ENCODE measurements at places on chromosomes 4 and X.

DNA sequence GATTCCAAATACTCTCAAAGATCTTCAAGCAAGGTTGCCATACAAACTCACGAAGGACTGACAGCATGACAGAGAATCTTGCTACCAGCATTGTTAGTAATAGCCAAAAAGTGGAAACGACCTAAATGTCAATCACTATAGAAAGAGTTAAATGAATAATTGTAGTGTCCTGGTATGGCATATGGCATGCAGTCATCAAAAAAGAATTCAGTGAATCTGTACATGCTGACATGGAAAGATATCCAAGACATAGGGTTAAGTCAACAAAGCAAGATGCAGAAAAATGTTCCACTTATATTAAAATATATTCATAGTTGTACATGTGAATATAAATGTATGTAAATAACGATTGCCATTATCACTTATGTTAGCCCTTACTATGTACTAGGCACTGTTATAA lies 37.6 kb downstream of the SRPX2 start:
- no peak for DNase-seq

GRCh38 chrX:105297041-105297440 lies 76.5 kb upstream of the TEX13A start:
- no peak for DNase-seq

DNA sequence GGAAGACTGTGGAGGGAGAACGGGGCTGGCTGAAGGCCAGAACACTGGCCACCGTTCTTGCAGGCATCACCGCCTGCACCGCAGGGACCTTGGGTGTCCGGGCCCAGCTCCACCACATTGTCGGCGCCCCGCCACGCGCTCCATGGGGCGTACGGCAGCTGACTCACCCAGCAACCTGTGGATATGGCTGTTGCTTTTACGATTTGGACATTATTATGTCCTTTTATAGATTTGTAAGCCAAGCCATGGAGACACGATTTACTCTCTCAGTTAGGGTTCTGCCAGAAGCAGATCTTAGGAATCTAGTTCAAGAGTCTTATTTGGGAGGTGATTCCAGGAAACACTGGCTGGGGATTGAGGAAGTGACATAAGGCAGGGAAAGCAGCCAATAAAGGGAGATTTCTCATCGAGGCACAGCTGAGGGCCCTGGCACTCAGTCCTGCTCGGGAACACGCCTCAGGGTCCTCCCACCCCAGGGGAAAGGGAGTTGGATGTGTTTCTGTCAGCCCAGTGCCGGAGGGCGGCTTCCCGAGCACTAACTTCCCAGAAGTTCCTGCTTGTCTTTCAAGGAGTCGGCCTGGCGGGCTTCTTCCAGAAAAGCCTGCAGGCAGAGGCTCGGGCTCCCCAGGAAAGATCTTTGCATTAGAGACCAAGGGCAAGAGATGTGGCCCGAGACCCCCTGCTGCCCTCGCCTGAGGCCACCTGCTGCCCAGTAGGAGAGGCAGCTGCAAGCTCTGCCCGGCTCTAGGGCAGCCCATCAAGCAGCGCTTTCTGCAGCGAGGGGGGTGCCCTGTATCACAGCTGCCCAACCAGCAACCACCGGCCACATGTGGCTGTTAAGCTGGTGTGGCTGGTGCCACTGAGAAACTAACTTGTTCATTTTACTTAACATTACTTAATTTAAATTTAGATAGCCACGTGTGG lies 52.9 kb downstream of the CRMP1 start:
- DNase-seq: no peak

DNA sequence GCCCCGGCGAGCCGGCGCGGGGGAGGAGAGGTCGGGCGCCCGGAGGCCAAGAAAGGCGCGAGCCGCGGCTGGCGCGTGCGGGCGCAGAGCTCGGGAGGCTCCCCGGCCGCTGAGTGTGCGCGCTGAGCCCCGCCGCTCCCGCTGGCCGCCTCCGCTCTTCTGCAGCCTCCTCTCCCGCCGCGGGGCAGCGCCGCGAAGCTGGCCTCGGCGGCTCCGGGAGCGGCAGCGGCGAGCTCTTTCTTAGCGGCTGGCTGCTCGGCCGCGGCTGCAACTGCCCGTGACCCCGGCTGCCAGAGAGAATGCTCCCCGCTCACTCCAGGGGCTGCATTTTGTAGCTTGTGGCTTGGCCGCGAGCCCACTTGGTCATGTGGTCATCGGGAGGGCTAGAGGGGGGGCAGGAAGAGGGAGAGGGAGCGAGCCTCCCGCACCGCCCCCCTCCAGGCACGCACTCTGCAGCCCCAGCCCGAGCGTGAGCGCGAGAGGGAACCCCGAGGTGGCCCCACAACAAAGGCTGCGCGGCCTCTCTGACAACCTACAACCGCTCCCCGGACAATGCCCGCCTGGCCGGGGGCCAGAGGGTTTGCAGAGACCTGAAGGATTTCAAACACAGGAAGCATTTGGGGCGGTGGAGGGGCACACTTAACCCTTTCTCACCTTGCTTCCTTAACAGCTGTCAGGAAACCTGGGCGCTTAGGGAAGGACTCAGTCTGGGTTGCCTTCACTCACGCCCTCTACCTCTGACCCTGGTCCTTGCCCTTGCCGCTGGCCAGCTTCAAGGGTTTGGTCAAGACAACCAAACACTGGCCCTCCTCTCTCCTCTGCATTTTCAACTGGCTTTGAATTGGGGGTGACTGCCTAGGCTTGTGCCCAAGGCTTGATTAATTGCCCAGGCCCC lies at the start of gene APLN:
APLN (minus strand) TSS at position 305 of the 895 bp plus-strand sequence. CDS start 326 bp downstream, outside the sequence.
- DNase-seq: no peak

- peak; percentile 22 for DNase-seq
These were observed 258.2 kb downstream of the PPP1R2C start for GRCh38 chrX:42519666-42520231.

GRCh38 chrX:129403974-129404669 lies 119.2 kb downstream of the SMARCA1 start:
- DNase-seq: no peak

DNA sequence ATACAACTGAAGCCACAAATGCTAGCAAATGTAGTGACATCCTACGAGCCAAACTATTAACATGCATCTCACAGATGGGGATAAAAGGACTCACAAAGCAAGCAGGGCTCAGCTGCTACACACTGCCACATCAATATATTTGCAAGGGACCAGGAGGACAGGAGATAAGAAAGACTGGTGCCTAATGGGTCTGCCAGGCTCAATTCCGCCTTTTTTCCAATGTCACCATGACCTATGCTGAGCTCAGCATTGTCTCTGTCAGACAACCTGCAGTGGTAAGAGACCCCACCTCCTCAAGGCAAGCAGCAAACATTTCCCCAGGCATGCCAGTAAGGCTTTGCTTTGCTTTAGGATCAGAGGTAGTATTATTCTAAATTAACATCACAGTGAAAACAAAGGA lies 435 bp downstream of the DCX start:
- DNase-seq: no peak

DNA sequence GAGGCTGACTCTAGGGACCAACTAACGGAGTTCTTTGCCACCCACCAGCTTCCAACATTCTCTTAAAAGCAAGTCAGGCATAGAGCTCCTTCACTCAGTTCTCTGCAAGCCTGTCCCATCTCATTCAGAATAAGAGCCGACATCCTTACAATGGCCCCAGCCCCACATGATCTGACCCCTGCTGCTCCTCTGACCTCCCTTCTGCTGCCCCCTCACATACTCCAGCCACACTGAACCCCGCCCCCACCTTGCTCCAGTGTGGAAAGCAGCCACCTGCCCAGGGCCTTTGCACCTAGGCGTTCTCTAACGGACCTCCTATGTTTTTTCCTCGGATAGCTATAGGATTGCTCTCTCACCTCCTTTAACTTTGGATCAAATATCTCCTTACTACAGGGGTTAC lies 143.2 kb upstream of the ETNPPL start:
- no peak for DNase-seq

- no peak for DNase-seq
These were observed 14.6 kb downstream of the SMIM20 start for GRCh38 chr4:25928379-25929297.

DNA sequence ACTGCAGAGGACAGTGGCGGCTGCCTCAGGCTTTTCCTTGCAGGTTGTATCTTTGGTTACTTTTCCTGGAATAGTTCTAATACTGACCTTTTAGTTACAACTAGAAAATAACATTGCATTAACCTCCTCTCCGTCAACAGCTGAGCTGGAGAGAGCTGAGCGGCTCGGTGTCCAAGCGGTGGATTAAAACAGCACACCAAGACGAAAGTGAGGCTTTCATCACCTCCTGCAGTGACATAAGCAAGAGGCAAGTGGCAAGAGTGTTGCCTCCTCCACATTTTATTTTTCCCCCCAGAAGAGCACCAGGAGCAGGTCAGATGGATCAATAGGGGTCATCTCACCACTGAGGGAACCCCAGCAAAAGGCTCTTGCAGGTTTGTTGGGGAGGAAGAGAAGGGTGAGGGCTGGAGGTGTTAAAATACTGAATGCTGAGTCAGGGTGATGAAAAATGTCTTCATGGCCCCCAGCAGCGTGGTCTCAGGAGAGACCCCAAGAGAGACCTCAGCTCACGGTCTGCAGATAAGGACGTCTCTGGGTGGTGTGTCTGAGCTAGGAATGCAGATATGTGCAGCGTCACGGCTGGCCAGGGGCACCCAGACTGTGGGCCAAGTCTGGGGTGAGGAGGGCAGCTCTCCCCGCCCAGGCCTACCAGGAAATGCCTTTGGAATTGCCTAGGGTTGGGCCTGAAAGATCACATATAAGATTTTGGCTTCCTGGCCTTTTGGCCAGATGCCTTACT lies 50.3 kb downstream of the CASP3 start:
- DNase-seq: no peak

- DNase-seq: peak; percentile 85
These were observed 44.0 kb downstream of the SLC25A5 start for GRCh38 chrX:119512146-119512800.

DNA sequence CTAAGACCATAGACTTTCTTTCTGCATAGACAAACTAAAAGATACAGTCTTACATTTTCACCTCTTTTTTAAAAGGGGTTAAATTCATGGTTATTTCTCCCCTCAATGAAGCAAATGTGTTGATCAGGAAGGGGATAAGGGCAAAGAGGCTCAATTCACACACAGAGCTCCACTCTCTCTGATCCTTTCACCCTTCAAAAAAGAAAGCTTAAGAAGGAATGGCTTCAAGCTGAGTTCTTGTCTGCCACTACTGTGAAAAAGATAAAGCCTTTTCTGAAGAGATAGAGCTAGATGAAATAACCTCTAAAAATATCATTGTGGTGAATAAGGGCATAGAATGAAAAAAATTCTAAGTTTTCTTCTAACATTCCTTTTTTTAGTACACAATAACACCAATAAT lies 28.3 kb downstream of the SEPSECS start:
- DNase-seq: no peak

GRCh38 chr4:113825272-113825671 lies 63.7 kb upstream of the CAMK2D start:
- no peak for DNase-seq

DNA sequence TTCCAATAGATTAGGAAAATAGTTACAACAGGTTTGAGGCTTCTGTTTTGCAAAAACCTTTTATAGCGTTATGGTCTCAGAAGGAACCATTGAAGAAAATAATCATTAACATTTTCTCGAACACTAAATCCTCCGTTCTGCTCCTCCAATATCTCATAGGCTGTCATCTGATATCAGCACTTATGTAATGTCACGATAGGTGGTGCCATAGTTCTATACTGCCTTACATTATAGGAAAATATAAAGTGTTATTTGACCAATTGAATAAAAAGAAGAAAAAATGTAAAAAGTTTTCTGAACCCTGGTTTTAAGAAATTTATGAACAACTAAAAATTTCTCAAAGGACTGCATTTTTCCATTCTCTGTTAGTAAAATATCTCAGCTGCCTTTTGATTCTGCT lies 291.4 kb downstream of the RPA4 start:
- DNase-seq: no peak

DNA sequence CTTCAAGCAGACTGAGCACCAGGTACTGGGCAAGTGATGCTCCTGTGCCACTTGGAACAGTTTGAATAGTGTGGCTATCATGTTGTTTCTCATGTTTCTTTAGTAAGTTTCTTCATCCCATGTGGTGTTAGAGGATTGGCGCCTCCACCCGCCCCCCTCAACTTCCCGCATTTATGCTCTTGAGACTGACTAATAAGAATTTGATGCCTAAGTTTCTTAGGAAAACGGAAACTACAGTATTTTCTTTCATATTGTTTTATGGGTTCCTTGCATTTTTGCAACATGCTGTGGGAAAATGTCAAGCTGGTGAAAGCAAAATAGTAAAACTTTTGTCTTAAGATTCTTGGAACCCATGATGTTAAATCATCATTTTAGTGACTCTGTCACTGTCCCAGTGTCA lies 101.2 kb upstream of the SLC4A4 start:
- DNase-seq: no peak

All from COLO829 (cell line).